ENCODE measurements at places on chromosomes 6 and 20. TPM values are rescaled to one million over a fixed set of nuclear protein-coding genes. Genes with fewer than 3 reads are reported as not detected.

The ENPP3 gene
- total RNA-seq, result not detected

The MGME1 gene
- total RNA-seq, result 29.3 TPM

The VSX1 gene
- not detected for total RNA-seq

The GNL1 gene
- 51.1 TPM for total RNA-seq

The MRAP2 gene
- total RNA-seq, result 0.51 TPM

The DZANK1 gene
- total RNA-seq, result 1.2 TPM

Data from LHCN-M2 (cell line).